Chondrocyte (in vitro differentiated cells): ENCODE measurements at places on chromosomes 4 and X. TPM values are rescaled to one million over a fixed set of nuclear protein-coding genes. Genes with fewer than 3 reads are reported as not detected.
A peak's percentile ranks its signal among the peaks of the same experiment; 100 is the strongest.

DNA sequence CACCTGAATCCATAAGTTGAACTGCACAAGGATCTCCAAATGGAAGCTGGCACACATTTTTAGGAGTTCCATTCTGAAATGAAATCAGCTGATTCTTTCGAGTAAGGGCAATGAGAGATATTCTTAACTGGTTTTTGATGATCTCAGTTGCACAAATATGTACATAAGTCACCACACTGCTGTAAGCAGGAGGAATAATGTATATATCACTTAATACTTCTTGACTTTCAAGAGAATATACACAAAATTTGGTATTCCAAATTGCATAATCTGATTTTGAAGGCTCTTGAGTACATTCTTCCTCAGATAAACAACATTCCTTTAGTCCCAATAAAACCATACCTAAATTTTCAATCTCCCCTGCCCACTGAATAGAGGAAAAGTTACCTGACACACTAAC lies 8.2 kb downstream of the FANCB start:
- H3K4me1 ChIP-seq: peaks cover 17% of the 10 kb centered on the region
- H3K27ac ChIP-seq: peak overlapping the region; percentile 84
- DNase-seq: no peak
- peaks cover 5% of the 10 kb centered on the region for H3K36me3 ChIP-seq

- no peaks in the 10 kb centered on the region for H3K36me3 ChIP-seq
- DNase-seq: no peak
- H3K27me3 ChIP-seq: no peaks in the 10 kb centered on the region
- peak overlapping the region; percentile 93 for H3K27ac ChIP-seq
These were observed 456 bp downstream of the SNX12 start for GRCh38 chrX:71067712-71068043.

GRCh38 chrX:30572004-30572403 lies 5.6 kb downstream of the TASL start:
- H3K36me3 ChIP-seq: no peaks in the 10 kb centered on the region
- H3K4me3 ChIP-seq: no peak overlapping the region
- H3K4me1 ChIP-seq: peaks cover 5% of the 10 kb centered on the region
- no peak for DNase-seq
- no peak overlapping the region for H3K27ac ChIP-seq
- peaks cover 8% of the 10 kb centered on the region for H3K27me3 ChIP-seq

- DNase-seq: no peak
- no peaks in the 10 kb centered on the region for H3K27me3 ChIP-seq
- no peak overlapping the region for H3K27ac ChIP-seq
- no peaks in the 10 kb centered on the region for H3K36me3 ChIP-seq
- H3K4me3 ChIP-seq: no peak overlapping the region
These were observed 238.8 kb downstream of the LDB2 start for GRCh38 chr4:16659694-16660093.

- no peaks in the 10 kb centered on the region for H3K4me1 ChIP-seq
- no peaks in the 10 kb centered on the region for H3K36me3 ChIP-seq
- DNase-seq: no peak
- H3K27ac ChIP-seq: no peak overlapping the region
- no peak overlapping the region for H3K4me3 ChIP-seq
These were observed 37.3 kb downstream of the NUDT11 start for GRCh38 chrX:51459125-51459524.

DNA sequence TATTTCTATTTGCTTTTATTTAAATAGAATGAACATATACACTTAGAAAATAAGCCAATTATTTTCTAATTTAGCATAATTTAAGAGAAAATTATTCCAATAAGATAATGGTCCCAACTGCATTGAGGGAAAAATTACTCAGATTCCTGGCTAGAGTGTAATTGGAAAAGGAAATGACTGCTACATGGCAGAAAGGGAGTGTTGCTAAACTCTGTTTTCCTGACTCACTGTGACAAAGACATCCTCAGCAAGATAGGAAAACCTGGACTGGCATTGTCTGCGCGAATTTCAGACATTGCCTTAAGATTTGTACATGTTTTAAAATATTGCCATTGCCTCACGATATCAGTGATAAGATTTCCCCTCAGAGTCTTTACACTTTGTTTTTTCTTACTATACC lies 8.2 kb downstream of the TNIP3 start:
- H3K4me3 ChIP-seq: peak overlapping the region; percentile 51
- peaks cover 19% of the 10 kb centered on the region for H3K4me1 ChIP-seq
- H3K36me3 ChIP-seq: no peaks in the 10 kb centered on the region
- H3K27ac ChIP-seq: no peak overlapping the region

Gene SLC9B1
- 1.1 to 1.3 TPM (median 1.1 TPM) in 3 replicates for total RNA-seq

DNA sequence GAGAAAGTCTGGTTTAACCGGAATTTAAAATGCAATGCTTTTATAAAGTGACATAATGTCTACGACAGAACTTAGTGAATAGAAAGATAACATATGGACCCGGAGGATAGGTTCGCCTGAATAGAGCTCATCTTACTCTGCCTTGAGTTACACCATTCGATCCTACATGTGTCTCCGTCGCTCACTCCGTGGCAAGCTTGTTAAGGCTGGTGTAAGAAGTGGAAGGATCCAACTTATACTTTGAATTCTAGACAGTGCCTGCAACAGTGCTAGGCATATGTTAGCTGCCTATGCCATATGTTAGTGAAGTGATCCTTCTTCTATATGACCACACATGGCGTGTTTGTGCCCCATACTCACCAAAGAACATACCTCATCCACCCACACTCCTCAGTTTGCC lies 50.9 kb downstream of the SEL1L3 start:
- peaks cover 4% of the 10 kb centered on the region for H3K36me3 ChIP-seq
- DNase-seq: no peak
- H3K27me3 ChIP-seq: no peaks in the 10 kb centered on the region
- H3K4me3 ChIP-seq: no peak overlapping the region
- H3K4me1 ChIP-seq: peaks cover 41% of the 10 kb centered on the region

- H3K36me3 ChIP-seq: no peaks in the 10 kb centered on the region
- H3K27ac ChIP-seq: no peak overlapping the region
- no peaks in the 10 kb centered on the region for H3K27me3 ChIP-seq
- no peak for DNase-seq
These were observed 116.3 kb downstream of the BMP15 start for GRCh38 chrX:51026862-51027261.
